T-helper 17 cell (primary cell): ENCODE measurements at places on chromosomes 2 and 18. TPM values are rescaled to one million over a fixed set of nuclear protein-coding genes. Genes with fewer than 3 reads are reported as not detected.

GRCh38 chr2:78992451-78992806 is 33.1 kb upstream of the REG3G start:
- H3K27me3 ChIP-seq: peaks cover 8% of the 10 kb centered on the region
- no peak overlapping the region for H3K4me3 ChIP-seq
- no peak for DNase-seq
- no peaks in the 10 kb centered on the region for H3K36me3 ChIP-seq

The SMC6 gene
- total RNA-seq: 14.1 TPM

GRCh38 chr2:218214116-218214515 is 2.9 kb upstream of the ARPC2 start:
- no peak overlapping the region for H3K27ac ChIP-seq
- H3K4me1 ChIP-seq: peaks cover 16% of the 10 kb centered on the region
- peaks cover 4% of the 10 kb centered on the region for H3K36me3 ChIP-seq
- no peak for DNase-seq
- no peaks in the 10 kb centered on the region for H3K27me3 ChIP-seq

DNA sequence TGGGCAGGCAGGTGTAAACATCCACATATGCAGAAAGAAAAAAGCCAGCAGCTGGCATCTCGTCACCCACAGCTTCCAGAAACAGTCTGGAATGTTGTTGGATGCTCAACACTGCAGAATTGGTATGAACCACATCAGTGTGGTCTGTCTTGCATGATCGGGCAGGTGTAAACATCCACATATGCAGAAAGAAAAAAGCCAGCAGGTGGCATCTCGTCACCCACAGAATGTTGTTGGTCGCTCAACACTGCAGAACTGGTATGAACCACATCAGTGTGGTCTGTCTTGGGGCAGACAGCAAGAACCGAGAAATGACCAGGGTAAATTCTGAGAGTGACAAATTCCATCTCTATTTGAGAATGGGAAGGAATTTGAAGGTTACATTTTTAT is 39.6 kb downstream of the DOCK10 start:
- no peak for DNase-seq
- H3K4me1 ChIP-seq: peaks cover 51% of the 10 kb centered on the region
- no peaks in the 10 kb centered on the region for H3K27me3 ChIP-seq
- H3K27ac ChIP-seq: peak overlapping the region; percentile 82

DNA sequence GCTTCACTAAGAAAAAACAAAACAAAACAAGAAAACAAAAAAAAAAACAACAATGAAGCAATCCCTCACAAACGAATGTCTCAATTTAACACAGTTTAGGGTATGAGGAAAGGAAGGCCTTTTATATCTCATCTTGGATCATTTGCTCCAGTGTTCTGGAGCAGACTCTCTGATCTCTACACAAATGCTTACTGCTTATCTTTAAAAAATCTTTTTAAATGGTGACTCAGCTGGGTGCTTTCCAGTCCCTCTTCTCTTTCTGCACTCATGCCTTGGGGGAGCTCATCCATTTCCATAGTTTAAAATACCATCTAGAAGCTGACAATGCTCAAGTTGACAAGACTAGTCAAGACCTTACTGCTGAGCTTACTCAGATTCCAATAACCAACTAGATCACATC is 56.2 kb downstream of the ETAA1 start:
- no peaks in the 10 kb centered on the region for H3K4me1 ChIP-seq
- no peak overlapping the region for H3K27ac ChIP-seq
- H3K27me3 ChIP-seq: no peaks in the 10 kb centered on the region
- no peak for DNase-seq
- no peak overlapping the region for H3K4me3 ChIP-seq

GRCh38 chr2:207219081-207219630 is 53.4 kb upstream of the KLF7 start:
- no peak overlapping the region for H3K27ac ChIP-seq
- peaks cover 47% of the 10 kb centered on the region for H3K27me3 ChIP-seq
- DNase-seq: no peak
- no peaks in the 10 kb centered on the region for H3K4me1 ChIP-seq

DNA sequence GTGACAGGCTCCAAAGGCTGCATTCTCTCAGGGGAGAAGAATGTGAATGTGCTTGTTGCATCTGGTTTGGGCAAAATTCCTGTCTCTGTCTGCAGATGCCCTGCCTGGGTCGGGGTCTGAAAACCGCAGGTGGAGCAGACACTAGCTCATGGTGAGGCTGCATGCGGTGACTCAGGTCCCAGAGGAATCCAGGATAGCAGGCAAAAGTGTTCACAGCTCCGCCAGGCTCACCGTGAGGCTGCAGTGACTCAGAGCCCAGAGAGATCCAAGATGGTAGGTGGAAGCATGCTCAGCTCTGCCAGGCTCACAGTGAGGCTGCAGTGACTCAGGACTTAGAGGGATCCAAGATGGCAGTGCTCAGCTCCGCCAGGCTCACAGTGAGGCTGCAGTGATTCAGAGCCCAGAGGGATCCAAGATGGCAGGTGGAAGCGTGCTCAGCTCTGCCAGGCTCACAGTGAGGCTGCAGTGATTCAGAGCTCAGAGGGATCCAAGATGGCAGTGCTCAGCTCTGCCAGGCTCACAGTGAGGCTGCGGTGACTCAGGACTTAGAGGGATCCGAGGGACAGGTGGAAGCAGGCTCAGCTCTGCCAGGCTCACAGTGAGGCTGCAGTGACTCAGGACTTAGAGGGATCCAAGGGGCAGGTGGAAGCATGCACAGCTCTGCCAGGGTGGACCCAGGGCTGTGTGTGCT is 200.5 kb downstream of the ACKR3 start:
- no peaks in the 10 kb centered on the region for H3K4me1 ChIP-seq
- H3K36me3 ChIP-seq: peaks cover 2% of the 10 kb centered on the region
- H3K4me3 ChIP-seq: no peak overlapping the region
- H3K27me3 ChIP-seq: peaks cover 47% of the 10 kb centered on the region
- no peak for DNase-seq

The LGALSL gene
- 2.5 TPM for total RNA-seq

The EVX2 gene
- total RNA-seq: not detected

DNA sequence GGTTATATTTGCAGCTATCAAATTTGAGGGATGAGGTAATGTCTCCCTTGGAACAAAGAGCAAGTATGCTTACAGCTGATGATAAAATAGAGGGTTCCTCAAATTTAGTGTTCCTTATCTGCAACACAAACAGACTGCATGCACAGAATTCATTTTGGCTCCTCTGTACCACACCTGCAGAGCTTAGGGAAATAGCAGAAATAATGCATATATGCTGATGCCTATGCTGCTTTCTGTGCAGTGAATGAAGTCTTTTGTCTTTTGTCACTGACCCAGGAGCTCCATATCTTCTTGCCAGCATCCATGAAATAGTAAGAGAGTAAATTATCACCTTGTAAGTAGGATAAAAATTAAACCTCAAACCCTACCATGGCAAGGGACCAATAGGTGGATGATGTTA is 69.8 kb downstream of the NCKAP1 start:
- H3K4me3 ChIP-seq: no peak overlapping the region
- H3K27me3 ChIP-seq: no peaks in the 10 kb centered on the region
- H3K36me3 ChIP-seq: peaks cover 17% of the 10 kb centered on the region

- no peak for DNase-seq
- no peaks in the 10 kb centered on the region for H3K27me3 ChIP-seq
- H3K27ac ChIP-seq: no peak overlapping the region
- no peak overlapping the region for H3K4me3 ChIP-seq
These were observed 40.6 kb upstream of the MAP2 start for GRCh38 chr2:209383212-209383611.

GRCh38 chr2:75168186-75168585 is 31.1 kb downstream of the TACR1 start:
- no peak for DNase-seq
- H3K36me3 ChIP-seq: no peaks in the 10 kb centered on the region
- no peaks in the 10 kb centered on the region for H3K4me1 ChIP-seq
- H3K4me3 ChIP-seq: no peak overlapping the region

- no peaks in the 10 kb centered on the region for H3K27me3 ChIP-seq
- no peak overlapping the region for H3K4me3 ChIP-seq
- no peak overlapping the region for H3K27ac ChIP-seq
- H3K36me3 ChIP-seq: no peaks in the 10 kb centered on the region
- H3K4me1 ChIP-seq: no peaks in the 10 kb centered on the region
These were observed 25.9 kb downstream of the COL5A2 start for GRCh38 chr2:189153619-189154018.

The BMP10 gene
- total RNA-seq: not detected

GRCh38 chr2:205783872-205784499 is 101.7 kb downstream of the NRP2 start:
- H3K4me3 ChIP-seq: no peak overlapping the region
- no peak overlapping the region for H3K27ac ChIP-seq
- H3K4me1 ChIP-seq: no peaks in the 10 kb centered on the region
- peaks cover 38% of the 10 kb centered on the region for H3K27me3 ChIP-seq
- DNase-seq: no peak
- peaks cover 3% of the 10 kb centered on the region for H3K36me3 ChIP-seq

The NEU2 gene
- total RNA-seq: not detected

- H3K27ac ChIP-seq: no peak overlapping the region
- peaks cover 5% of the 10 kb centered on the region for H3K4me1 ChIP-seq
- peaks cover 43% of the 10 kb centered on the region for H3K27me3 ChIP-seq
- no peak overlapping the region for H3K4me3 ChIP-seq
- H3K36me3 ChIP-seq: peaks cover 3% of the 10 kb centered on the region
These were observed 9.6 kb upstream of the TEX51 start for GRCh38 chr2:126889071-126889470.

- peaks cover 36% of the 10 kb centered on the region for H3K27me3 ChIP-seq
- H3K4me1 ChIP-seq: no peaks in the 10 kb centered on the region
- no peak overlapping the region for H3K4me3 ChIP-seq
- no peak overlapping the region for H3K27ac ChIP-seq
- H3K36me3 ChIP-seq: peaks cover 2% of the 10 kb centered on the region
These were observed 92.6 kb downstream of the LYPD6 start for GRCh38 chr2:149422991-149423338.

DNA sequence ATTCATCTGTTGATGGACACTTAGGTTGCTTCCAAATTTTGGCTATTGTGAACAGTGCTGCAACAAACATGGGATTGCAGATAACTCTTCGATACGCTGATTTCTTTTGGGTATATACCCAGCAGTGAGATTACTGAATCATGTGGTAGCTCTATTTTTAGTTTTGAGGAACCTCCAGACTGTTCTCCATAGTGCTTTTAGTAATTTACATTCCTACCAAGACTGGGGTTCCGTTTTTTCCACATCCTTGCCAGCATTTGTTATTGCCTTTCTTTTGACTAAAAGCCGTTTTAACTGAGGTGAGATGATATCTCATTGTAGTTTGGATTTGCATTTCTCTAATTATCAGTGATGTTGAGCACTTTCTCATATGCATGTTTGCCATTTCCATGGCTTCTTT is 200.3 kb downstream of the MBD5 start:
- H3K4me1 ChIP-seq: no peaks in the 10 kb centered on the region
- H3K36me3 ChIP-seq: no peaks in the 10 kb centered on the region
- no peaks in the 10 kb centered on the region for H3K27me3 ChIP-seq
- H3K4me3 ChIP-seq: no peak overlapping the region
- no peak overlapping the region for H3K27ac ChIP-seq

GRCh38 chr2:85436836-85437487 is 18.4 kb downstream of the SH2D6 start:
- no peak for DNase-seq
- H3K27me3 ChIP-seq: no peaks in the 10 kb centered on the region
- H3K36me3 ChIP-seq: no peaks in the 10 kb centered on the region
- peak overlapping the region; percentile 90 for H3K27ac ChIP-seq
- H3K4me1 ChIP-seq: peaks cover 15% of the 10 kb centered on the region

- peaks cover 17% of the 10 kb centered on the region for H3K27me3 ChIP-seq
- no peak for DNase-seq
- H3K4me3 ChIP-seq: no peak overlapping the region
These were observed 93.6 kb downstream of the RAPGEF4 start for GRCh38 chr2:172829229-172829628.

- H3K4me1 ChIP-seq: peaks cover 30% of the 10 kb centered on the region
- H3K27ac ChIP-seq: peak overlapping the region; percentile 89
- no peak for DNase-seq
- peaks cover 17% of the 10 kb centered on the region for H3K36me3 ChIP-seq
- H3K4me3 ChIP-seq: no peak overlapping the region
- H3K27me3 ChIP-seq: no peaks in the 10 kb centered on the region
These were observed 12.9 kb downstream of the STAT1 start for GRCh38 chr2:191001032-191001431.

The ST6GAL2 gene
- total RNA-seq: 0.17 TPM

The RGPD3 gene
- 0.37 TPM for total RNA-seq

The PKP4 gene
- 26.6 TPM for total RNA-seq

- H3K4me3 ChIP-seq: no peak overlapping the region
- H3K27me3 ChIP-seq: no peaks in the 10 kb centered on the region
- peaks cover 2% of the 10 kb centered on the region for H3K4me1 ChIP-seq
- H3K36me3 ChIP-seq: no peaks in the 10 kb centered on the region
- DNase-seq: no peak
These were observed 310.9 kb downstream of the DLGAP1 start for GRCh38 chr18:4144201-4144600.

The DNMT3A gene
- total RNA-seq: 62.8 TPM

DNA sequence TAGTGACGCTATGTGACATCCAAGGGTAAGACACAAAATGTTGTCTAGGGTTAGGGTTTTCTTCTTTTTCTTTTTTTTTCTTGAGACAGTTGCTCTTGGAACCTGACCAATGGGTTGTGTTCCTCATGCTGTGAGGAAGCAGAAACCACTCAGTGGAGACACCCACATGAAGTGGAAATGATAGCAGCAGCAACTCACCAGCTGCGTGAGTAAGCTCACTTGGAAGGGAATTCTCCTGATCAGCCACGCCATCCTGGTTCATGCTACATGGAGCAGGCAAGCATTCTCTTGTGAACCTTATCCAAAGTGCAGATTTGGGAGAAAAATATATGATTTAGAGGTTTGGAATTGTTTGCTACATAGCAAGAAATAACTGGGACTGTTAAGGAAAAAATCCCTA is 863.7 kb downstream of the EPHA4 start:
- H3K4me1 ChIP-seq: no peaks in the 10 kb centered on the region
- no peak overlapping the region for H3K27ac ChIP-seq
- no peaks in the 10 kb centered on the region for H3K36me3 ChIP-seq
- H3K27me3 ChIP-seq: no peaks in the 10 kb centered on the region

GRCh38 chr2:16623031-16623430 is 42.6 kb downstream of the CYRIA start:
- peaks cover 24% of the 10 kb centered on the region for H3K4me1 ChIP-seq
- H3K36me3 ChIP-seq: no peaks in the 10 kb centered on the region

The AMER3 gene
- total RNA-seq: not detected

GRCh38 chr2:68925295-68925896 is 27.3 kb downstream of the GKN2 start:
- no peak for DNase-seq
- H3K27me3 ChIP-seq: peaks cover 19% of the 10 kb centered on the region
- H3K27ac ChIP-seq: peak overlapping the region; percentile 67
- H3K4me3 ChIP-seq: no peak overlapping the region
- H3K36me3 ChIP-seq: no peaks in the 10 kb centered on the region
- peaks cover 4% of the 10 kb centered on the region for H3K4me1 ChIP-seq

The CIB4 gene
- total RNA-seq: not detected

- H3K4me3 ChIP-seq: no peak overlapping the region
- no peak overlapping the region for H3K27ac ChIP-seq
- H3K27me3 ChIP-seq: peaks cover 56% of the 10 kb centered on the region
- DNase-seq: no peak
These were observed 120.9 kb upstream of the SMIM21 start for GRCh38 chr18:75548353-75548905.

The LBX2 gene
- not detected for total RNA-seq

The CYBRD1 gene
- 0.44 TPM for total RNA-seq

- H3K4me3 ChIP-seq: no peak overlapping the region
- H3K4me1 ChIP-seq: no peaks in the 10 kb centered on the region
- H3K36me3 ChIP-seq: no peaks in the 10 kb centered on the region
- no peak overlapping the region for H3K27ac ChIP-seq
- no peak for DNase-seq
These were observed 187.5 kb upstream of the CYRIA start for GRCh38 chr2:16853088-16853487.
